Activated naive CD8-positive, alpha-beta T cell treated with anti-CD3 and anti-CD28 coated beads, Interleukin-2, amount 10 ng/mL, durations not matched to agents 7 days and 5 days (primary cell): ENCODE measurements at places on chromosomes 5 and 9.

DNA sequence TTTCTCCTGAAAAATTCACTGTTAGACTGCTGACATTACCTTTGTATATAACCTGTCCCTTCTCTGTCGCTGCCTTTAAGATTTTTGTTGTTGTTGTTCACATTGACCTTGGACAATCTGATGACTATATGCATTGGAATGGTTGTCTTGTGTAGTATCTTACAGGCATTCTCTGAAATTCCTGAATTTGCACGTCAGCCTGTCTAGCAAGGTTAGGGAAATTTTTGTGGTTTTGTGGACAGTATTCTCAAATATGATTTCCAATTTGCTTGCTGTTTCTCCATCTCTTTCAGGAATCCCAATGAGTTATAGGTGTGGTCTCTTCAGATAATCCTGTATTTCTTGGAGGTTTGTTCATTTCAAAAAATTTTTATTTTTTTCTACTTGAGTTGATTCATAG lies 140.8 kb downstream of the PRR16 start:
- H3K4me3 ChIP-seq = no peak overlapping the region
- H3K27ac ChIP-seq = no peak overlapping the region
- DNase-seq = no peak
- no peaks in the 10 kb centered on the region for H3K4me1 ChIP-seq
- H3K27me3 ChIP-seq = no peaks in the 10 kb centered on the region

GRCh38 chr5:111379391-111379816 lies 132.9 kb downstream of the STARD4 start:
- H3K4me1 ChIP-seq = peaks cover 2% of the 10 kb centered on the region
- H3K27me3 ChIP-seq = no peaks in the 10 kb centered on the region
- H3K4me3 ChIP-seq = no peak overlapping the region
- H3K27ac ChIP-seq = no peak overlapping the region
- DNase-seq = no peak

- no peak for DNase-seq
- peaks cover 1% of the 10 kb centered on the region for H3K4me1 ChIP-seq
- H3K27me3 ChIP-seq = peaks cover 14% of the 10 kb centered on the region
- no peak overlapping the region for H3K4me3 ChIP-seq
- H3K27ac ChIP-seq = no peak overlapping the region
Observed at GRCh38 chr5:145854651-145855258, 18.1 kb downstream of the GRXCR2 start.

DNA sequence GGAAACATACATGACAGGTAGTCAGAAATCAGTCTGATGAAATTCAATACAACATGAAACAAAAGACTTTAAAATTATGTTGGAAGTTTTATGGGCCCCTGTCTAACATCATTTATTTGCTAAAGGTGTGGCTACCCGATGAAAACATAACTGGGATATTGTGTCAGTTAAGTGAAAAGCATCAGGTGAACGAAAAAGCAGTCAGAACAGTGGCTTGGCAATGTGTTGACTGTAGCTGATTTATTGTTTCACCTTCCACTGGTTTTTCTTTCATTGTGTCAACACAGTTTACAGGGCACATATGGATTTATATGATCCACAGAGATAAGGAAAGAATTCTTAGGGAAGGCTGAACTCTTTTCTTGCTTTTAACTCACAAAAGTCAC lies 429.6 kb upstream of the ZNF608 start:
- H3K4me3 ChIP-seq = no peak overlapping the region
- H3K4me1 ChIP-seq = no peaks in the 10 kb centered on the region
- no peaks in the 10 kb centered on the region for H3K27me3 ChIP-seq
- H3K27ac ChIP-seq = no peak overlapping the region

- no peaks in the 10 kb centered on the region for H3K4me1 ChIP-seq
- H3K4me3 ChIP-seq = no peak overlapping the region
- peaks cover 8% of the 10 kb centered on the region for H3K27me3 ChIP-seq
- H3K36me3 ChIP-seq = no peaks in the 10 kb centered on the region
- DNase-seq = no peak
- no peak overlapping the region for H3K27ac ChIP-seq
Observed at GRCh38 chr5:138054206-138054605, 21.3 kb upstream of the FAM13B start.
